Endodermal cell (in vitro differentiated cells): ENCODE measurements at places on chromosomes 2 and 18.

DNA sequence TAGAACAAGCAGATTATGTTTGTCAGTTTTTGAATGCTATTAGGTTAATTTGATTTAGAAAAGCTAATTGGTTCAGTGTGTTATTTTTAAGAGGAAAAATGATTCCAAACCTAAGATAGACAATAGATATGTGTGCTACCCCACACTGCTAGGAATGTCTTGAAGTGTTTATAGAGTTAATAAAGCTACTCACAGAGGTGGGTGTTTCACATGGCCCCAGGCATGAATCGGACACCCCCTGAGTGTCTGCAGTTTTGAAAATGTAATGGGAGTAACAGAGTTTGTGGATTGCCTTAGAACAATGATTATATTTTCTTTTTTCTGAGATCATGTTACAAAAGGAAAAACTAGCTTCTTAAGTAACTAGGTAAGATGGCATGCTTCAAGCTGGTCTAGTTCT lies 348.3 kb downstream of the ADCYAP1 start:
- no peak for DNase-seq

DNA sequence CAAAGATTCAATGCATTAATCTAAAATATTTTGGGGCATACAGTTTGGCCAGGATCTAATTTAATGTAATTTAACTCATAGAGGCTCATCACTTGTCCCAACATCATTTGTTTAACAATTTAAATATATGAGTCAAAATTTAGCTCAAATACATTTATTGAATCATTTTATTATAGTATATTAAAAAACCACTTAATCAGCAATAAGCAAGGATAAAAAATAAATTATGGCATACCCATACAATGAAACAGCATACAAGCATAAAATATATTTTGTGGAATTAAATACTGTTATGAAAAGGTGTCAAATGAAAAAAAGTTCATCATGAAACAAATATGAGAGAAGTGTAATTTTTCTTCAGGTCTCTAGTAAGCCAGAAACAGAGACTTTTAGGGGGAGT lies 34.9 kb downstream of the LRPPRC start:
- no peak for DNase-seq

GRCh38 chr2:114700440-114700839 lies 258.0 kb downstream of the DPP10 start:
- no peak for DNase-seq

DNA sequence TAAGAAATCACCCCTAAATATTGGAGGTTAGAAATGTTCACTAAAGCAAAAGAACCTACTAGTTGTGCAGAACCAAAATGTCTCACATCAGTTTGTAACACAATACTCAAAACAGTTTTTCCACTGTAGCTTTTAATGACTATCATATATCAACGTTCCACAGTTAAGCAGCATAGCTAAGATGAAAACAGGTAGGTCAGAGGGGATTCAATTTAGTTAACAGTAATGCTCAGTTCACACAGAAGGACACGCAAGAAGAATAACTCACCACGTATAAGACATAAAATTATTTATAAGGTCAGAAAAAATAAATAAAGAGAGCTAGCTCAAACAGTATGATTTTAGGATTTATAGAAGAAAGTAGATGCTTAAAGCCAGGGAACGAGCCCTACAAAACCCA lies 118.9 kb upstream of the CCDC150 start:
- no peak for DNase-seq

GRCh38 chr2:65033178-65033577 lies 23.0 kb upstream of the CEP68 start:
- DNase-seq: no peak

DNA sequence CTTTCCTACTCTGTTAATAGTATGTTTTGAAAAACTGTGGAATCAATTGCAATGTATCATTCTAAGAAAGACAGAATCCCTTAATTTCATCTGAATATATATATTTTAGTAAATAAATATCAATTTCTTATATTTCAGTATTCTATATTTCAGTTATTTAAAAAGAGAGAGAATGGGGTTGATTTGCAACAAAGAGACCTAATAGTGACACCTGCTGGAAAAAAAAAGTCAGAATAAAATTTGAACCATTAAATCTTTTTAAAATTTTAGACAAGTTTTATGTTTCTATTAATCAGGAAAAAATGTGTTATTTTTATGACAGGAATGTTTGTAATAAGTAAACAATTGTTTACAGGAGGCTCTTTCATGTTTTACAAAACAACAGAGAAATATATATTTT lies 20.7 kb upstream of the CCNT2 start:
- DNase-seq: no peak
